ENCODE measurements at places on chromosomes 6 and 20.
A peak's percentile ranks its signal among the peaks of the same experiment; 100 is the strongest.

DNA sequence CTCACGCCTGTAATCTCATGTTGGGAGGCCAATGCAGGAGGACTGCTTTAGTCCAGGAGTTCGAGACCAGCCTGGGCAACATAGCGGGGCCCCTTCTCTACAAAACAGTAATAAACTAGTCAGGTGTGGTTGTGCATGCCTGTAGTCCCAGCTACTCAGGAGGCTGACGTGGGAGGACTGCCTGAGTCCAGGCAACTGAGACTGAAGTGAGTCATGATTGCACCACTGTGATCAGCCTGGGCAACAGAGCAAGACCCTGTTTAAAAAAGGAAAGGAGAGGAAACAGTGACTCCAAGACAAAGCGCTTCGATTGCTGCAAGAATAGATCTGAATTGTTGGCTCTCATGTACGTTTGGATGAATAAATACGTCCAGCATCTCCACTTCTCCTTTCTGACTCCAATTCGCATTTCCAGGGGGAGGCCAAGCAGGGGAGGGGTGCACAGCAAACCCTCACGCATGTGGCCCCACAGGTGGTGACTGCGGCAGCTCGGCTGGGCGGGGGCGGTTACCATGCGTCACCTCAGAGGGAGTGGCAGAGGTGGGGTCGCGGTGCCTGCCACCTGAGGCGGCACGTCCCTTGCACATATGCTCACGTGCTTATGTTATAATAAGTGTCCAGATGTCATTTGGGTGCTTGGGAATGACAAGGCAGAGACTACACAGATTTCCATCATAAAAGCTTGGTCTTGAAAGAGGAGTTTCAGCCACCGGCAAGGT lies 95.1 kb upstream of the MPC1 start:
- no peak for DNase-seq

DNA sequence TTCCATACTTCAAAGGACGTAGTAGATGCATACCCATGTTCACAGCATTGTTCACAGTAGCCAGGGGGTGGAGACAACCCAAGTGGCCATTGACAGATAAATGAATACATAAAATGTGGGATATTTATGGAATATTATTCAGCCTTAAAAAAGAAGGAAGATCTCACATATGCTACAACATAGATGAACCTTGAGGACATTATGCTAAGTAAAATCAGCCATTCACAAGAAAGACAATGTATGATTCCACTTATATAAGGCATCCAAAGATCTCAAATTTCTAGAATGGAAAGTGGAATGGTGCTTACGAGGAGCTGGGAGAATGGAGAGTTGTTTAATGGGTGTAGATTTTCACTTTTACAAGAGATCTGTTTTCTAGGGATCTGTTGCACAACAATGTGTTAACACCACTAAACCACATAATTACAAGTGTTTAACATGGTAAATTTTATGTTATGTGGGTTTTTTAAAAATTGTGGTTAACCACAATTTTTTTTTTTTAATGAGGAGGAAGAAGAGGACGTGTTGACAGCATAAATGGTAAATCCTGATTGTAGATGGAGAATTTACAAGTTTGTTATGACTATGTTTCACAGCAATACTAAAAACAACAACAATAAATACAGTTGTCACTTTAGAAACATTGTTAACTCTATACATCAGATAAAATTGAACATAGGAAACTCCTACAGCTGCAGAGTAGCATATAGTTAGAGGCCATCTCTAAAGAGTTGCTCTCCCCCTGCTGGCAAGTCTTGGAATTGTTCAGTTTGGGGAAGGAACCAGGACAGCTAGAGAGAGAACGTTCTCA lies 41.6 kb downstream of the CCN2 start:
- DNase-seq: peak; percentile 65

DNA sequence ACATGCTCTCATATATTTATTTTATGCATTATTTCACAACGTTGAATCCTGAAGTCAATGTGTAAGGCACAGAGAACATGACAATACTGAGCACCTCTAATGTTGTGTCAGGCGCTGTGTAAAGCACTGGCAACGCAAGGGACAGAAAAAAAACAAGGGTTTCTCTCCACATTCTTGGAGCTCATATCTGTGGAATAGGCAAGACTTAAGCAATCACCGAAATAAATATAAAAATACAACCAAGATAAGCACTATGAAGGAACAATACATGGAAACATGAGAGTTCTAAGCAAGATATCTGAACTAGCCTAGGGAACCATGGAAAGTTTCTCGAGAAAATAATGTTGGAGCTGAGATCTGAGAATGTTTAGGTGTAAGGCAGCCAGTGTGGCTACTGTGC lies 1.7 kb upstream of the DST start:
- no peak for DNase-seq

GRCh38 chr6:112281821-112282615 lies 27.7 kb upstream of the LAMA4 start:
- no peak for DNase-seq

GRCh38 chr20:57943950-57944349 lies 234.1 kb upstream of the PMEPA1 start:
- no peak for DNase-seq

GRCh38 chr6:35267446-35267845 lies 7.9 kb downstream of the ZNF76 start:
- no peak for DNase-seq

DNA sequence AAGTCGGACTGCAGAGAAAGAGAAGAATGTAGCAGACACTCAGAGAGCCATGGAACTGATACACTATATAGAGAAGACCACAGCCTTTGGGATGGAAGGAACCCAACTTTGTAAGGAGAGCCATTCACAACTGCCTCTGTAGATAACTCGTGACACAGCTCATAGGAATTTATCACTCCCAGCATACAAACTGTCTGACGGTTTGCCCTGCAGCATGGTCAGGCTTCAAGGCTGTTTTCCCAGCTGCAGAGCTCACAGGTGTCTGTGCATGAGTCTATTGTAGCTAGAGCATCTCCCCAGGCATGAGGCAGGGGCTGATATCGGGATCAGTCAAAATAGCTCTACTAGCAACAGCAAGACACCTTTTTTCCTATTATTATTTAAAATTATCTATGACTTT lies 130.5 kb upstream of the DTNBP1 start:
- DNase-seq: no peak

DNA sequence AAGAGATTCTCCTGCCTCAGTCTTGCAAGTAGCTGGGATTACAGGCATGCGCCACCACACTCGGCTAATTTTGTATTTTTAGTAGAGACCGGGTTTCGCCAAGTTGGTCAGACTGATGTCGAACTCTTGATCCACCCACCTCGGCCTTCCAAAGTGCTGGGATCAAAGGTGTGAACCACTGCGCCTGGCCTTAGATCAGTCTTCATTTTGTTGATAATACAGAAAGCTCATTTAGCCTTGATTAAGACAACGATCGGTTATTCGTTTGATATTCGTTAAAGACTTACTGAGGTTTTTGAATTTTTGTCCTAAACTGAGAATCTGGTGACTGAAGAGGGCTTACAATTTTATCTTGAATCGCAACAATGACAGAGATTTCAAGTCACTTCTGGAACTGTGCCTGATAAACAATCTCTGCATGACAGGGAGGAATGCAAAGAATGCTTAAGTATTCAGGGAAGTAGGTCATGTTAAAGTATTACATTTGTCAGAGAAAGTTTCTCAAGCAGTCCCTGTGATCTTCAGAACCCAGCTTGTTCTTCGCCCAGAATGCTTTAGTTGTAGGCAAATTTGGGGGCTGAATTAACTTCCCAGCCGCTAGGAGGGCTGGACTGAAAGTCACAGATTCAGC lies 14.8 kb downstream of the AKAP12 start:
- DNase-seq: no peak

GRCh38 chr6:132365281-132365907 lies 35.9 kb downstream of the MOXD1 start:
- DNase-seq: no peak

DNA sequence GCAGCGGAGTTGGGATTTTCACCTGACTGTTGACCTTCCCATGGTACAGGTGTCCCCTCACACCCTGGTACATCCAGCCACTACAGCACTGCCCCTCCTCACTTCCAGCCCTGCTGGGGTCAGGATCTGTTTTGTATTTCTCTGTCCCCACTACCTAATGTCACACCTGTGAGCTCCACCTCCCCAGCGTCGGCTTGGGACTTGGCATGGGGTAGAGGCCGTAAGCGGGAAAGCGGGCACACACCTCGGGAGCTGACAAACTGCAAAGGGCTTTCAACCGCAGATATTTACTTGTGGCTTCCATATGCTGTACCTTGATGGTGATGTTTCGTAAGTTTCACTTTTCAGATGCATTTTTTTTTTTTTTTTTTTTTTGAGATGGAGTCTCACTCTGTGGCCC lies 5.4 kb upstream of the CCN5 start:
- DNase-seq: no peak

- no peak for DNase-seq
These were observed 65.7 kb downstream of the SCP2D1 start for GRCh38 chr20:18879262-18879661.

GRCh38 chr6:36622901-36623546 lies 28.9 kb downstream of the SRSF3 start:
- DNase-seq: no peak

GRCh38 chr6:4849226-4850022 lies 73.2 kb downstream of the CDYL start:
- no peak for DNase-seq

- DNase-seq: no peak
These were observed 37.9 kb upstream of the JARID2 start for GRCh38 chr6:15207923-15208322.

DNA sequence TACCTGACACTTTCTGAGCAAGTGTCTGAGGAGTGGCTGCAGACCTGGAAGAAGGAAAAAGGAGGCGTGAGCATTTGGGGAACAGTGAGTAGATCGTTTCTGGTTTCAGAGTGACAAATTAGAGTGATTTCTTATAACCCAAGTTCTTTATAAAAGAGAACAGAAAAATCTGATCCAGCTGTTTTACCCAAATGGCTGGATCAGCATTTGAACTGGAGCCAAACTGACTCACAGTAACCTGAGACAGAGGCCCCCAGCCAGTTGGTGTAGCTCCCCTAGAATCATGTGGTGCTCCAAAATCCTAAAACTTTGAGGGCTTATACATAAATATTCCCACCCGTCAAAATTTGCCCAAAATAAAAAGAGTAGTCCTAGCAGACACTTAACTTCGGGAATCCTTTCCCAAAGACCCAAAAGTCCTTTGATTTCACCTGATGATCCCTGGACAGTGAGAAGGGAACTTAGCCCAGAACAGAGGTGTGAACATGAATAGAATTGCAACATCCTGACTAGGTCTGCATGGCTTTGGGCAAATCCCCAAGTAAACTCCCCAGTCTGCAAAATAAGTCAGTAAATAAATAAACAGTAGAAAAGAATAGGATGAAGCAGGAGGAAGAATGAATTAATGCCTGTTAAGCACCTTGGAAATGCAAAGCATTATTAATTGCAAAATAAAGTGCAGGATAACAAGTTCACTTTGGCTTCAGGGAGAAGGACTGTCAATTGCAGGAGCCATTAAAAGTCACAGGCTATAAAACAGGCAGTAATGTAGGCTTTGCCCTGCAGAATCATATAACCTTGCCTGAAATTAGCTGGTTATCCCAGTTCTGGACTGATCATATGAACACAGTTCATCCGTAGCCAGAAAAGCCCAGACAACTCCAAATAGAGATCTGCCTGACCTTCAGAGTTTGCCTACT lies 262.0 kb upstream of the JARID2 start:
- DNase-seq: no peak

GRCh38 chr6:54151861-54152260 lies 40.6 kb downstream of the MLIP start:
- DNase-seq: no peak

DNA sequence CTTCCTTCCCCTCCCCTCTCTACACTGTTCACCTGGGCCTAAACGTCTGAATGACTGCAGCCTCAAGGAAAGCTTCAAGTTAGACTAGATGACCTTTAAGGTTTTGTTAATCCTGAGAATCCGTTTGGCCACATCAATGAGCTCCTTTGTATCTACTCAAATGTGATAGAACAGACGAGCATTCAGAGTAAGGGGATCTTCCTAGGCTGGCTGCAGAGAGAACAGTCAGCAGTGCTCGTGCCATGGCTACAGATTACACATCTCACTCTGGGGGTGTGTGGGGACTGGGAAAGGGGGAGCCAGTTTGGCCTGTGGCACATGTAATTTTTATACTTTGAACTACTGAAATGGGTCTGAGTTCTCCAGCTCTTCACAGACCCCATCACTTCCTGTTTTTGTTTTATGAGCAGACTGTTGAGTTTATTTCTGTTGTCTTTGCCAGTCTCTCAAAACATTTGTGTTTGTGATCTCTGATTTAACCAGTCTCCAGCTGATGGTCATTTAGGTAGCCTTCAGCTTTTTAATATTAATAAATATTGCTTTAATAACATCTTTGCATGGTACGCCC lies 50.9 kb downstream of the KCNS1 start:
- DNase-seq: no peak

GRCh38 chr6:156652231-156652750 lies 124.9 kb upstream of the ARID1B start:
- DNase-seq: no peak

DNA sequence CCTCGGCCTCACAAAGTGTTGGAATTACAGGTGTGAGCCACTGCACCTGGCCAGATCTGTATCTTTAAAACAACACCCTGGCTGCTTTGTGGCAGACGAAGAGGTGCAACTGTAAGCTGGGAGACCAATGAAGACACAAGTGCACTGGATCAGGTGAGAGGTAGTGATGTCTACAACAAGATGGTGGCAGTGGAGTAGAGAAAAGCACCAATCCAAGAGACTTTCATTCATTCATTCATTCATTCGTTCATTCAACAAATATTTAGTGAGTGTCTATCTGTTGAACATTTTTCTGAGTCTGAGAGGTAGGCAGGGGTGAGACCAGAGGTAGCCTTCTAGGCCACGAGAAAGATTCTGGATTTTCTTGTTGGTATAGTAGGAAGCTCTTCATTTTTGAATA lies 36.9 kb upstream of the TTPAL start:
- no peak for DNase-seq

DNA sequence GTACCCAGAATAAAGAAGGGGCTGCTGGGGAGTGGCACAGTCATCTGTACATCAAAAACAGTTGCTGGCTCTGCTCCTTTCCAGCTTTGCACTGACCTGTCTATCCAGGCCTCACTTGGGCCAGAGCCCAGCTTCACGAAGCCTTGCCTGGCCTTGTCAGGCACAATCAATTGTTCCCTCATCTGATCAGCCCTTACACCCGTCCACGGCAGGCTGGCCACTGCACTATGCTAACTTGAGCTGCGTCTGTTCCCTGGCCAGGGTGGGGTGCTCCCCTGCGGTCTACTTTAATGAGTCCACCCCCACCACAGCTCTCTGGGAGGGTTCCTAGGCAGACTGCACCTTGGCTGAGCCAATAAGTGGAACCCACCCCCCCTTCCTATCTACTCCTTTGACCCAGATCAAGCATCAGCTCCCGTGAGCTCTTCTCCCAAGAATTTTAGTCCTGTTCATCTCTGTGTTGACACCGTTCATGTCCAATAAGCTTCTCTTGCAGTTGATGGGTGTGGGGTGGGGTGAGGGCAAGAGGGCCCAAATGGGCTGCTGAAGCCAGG lies 74.3 kb upstream of the MLN start:
- DNase-seq: no peak

DNA sequence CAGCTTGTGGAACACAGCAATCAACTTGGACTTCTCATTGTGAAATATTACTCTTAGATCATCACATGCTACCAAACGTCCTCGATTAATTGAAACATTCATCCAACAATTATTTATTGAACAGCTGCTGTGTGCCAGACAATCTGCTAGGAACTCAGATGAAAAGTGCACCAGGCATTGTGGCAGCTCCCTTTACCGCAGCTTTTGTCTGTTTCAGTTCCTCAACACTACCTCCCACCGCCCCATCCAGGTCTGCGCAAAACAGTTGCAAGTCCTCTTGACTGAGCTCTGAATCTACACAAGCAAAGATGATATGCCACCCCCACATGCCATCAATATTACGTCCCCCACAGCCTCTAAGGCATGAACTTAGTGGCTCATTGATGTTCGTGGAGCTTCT lies 1094.4 kb upstream of the MAP3K7 start:
- DNase-seq: no peak
